Kidney capillary endothelial cell (primary cell): ENCODE measurements at places on chromosomes 16 and 17.

GRCh38 chr17:8185582-8186445, 4.2 kb downstream of the BORCS6 start:
- peak; percentile 67 for DNase-seq

GRCh38 chr17:42760652-42761581, at the start of gene RAMP2:
Gene RAMP2 (plus strand): TSS chr17:42761227. CDS start chr17:42761262, 35 bp downstream.
- no peak for DNase-seq

DNA sequence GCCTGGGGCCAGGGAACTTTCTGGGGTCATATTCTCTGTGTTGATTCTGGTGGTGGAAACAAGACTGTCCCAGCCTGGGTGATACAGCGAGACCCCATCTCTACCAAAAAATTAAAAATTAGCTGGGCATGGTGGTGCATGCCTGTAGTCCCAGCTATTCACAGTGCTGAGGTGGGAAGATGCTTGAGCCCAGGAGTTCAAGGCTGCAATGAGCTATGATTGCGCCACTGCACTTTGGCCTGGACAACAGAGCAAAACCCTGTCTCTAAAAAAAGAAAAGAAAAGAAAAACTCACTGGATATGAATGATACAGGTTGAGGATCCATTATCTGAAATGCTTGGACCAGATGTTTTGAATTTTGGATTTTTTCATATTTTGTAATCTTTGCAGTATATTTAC, 13.6 kb downstream of the SCGB1C2 start:
- no peak for DNase-seq

DNA sequence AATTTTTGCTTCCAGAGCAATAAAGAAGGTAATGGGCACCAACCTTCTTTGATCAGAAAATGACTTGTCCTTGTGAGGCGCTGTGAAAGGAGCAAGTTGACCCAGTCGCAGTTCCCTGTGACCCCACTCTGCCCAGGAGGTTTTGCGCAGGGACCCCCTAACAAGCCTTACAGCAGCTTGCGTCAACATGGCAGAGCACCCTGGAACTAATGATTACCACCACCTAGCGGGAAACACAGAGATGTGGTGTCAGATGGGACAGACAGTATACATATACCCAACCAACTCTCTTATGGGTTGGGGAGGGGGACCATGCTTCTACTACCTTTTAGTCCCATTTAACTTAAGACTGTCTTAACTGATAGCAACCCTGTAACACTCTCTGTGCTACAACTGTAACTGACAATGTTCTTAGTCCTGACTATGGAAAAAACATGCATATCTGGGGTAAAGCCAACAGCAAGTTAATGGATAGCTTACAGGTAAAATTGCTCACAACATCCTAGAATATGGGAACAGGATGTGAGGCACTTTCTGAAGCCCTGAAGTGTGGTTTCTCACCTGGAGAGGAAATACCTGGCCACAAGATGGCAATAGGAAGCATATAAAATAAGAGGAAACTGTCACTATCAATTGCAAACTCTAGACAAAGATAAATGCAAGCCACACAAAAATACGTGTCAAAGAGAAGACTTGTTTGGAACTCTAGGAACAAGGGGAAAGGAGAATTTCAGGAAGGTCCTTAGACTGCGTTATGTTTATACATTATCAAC, 3.0 kb downstream of the KARS1 start:
- no peak for DNase-seq

GRCh38 chr17:52160136-52160567, 1.6 kb upstream of the CA10 start:
- no peak for DNase-seq

GRCh38 chr16:63877401-63877800, 1244.5 kb downstream of the CDH11 start:
- DNase-seq, result no peak

DNA sequence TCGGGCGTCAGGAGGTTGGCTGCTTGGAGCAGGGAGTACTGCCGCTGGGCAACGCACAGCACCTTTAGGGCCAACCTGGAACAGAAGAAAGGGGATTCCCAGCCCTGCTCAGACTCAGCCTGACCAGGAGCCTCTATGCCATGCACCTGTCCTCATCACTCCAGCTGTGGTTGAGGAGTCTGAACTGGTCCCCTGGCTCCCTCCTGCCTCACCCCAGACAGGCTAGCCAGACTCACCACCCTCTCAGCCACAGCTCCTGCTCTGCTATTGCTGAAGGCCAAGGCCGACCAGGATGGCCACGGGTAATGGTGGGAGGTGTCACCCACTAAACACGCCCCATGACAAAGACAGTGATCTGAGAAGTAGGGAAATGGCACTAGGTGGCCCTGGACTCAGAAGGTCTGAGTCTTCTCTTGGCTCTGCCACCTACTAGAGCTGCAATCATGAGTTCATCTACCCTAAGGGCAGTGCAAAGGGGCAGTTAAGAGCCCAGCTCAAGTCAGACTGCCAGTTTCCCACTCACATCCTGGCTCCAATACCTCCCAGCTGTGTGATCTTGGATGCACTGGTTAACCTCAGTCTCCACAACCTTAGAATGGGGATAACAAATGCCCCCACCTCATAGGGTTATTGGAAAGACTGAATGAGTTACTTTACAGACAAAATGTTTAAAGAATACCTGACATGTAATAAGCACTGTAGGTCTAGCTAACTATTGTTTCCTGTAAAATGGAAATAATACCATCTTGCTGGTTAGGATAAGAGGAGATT, 13.8 kb upstream of the GFAP start:
- DNase-seq, result no peak

DNA sequence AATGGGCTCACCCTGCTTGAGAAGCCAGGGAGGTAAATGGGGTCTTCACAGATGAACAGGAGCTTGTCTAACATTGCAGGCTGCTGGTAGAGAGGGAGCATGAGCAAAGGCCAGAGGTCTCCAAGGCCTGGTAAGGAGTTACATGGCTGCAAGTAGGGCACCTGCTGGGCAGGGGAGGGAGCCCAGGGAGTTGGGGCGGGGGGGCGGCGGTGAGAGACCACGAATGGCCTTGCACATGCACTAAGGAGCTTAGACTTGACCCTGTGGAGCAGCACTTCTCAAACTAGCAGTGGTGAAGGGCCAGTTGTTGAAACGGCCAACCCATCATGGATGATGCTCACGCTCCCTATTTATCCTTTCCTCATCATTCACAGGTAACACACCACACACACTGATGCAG, 38.4 kb downstream of the ERN1 start:
- DNase-seq, result no peak

GRCh38 chr17:21711182-21711581, 18.9 kb downstream of the KCNJ18 start:
- DNase-seq, result no peak
